ENCODE measurements at places on chromosomes 5 and 9.

GRCh38 chr9:13719446-13719845 lies 440.0 kb upstream of the MPDZ start:
- DNase-seq = no peak

DNA sequence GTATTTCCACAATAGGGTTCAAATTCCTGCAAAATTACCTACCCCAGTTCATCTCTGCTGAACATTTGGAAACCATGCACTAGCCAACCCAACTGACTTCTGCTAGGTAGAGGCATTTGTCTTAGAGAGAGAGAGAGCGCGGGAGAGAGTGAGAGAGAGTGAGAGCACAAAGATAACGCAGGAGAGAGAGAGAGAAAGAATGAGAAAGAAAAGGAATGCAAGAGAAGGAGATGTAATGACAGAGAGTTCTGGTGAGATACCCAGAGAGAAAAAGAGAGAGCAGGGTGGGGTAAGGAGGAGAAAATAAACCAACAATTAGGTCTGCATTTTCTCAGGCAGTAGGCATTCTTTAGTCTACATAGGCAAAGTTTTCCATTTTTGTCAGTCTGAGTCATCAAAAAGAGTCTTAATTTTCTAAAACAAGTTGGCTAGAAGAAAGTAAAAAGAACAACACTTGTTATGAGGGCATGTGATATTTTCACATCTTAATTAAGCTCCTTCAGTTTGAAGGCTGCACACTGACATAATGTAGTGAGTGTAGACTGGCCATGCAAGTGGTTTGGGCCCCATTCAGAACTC lies 98.2 kb downstream of the MAP1B start:
- no peak for DNase-seq

- DNase-seq = no peak
Measured at GRCh38 chr5:14251733-14252132, 108.6 kb downstream of the TRIO start.

DNA sequence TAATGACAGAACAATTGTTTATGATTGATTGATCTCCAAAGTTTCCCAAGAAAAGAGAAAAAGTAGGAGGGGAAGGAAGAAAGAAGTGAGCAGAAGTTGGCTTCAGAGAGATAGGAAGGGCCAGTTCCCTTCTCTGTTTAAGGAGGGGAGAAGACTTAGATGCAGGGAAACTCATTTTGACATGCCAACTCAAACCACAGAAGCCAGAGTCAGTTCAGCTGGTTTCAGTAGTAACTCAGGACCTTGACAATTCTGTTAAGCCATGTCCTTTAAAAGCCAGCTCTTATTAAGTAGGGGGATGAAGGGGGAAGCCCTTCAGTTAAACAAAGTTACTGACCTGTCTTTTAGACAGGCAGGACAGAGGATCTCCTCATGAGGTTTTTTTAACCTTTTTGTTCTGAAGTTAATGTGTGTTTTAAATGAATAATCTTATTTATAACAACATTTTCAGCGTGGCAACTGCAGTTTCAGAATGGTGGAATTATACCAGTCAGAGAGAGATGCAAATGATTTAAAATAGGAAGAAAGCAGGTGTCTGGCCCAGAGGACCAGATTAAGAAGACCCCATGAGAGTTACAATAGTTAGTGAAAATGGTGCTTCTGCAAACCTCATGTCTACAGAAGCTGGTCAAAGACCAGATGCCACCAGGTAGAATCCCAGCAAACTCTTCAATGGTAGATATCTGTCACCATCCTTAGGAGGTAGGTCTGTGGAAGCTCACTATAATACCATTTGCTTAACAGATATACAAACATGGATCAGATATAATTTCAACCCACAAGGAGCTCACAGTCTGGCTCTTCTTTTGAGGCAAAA lies 29.3 kb upstream of the ABL1 start:
- no peak for DNase-seq

DNA sequence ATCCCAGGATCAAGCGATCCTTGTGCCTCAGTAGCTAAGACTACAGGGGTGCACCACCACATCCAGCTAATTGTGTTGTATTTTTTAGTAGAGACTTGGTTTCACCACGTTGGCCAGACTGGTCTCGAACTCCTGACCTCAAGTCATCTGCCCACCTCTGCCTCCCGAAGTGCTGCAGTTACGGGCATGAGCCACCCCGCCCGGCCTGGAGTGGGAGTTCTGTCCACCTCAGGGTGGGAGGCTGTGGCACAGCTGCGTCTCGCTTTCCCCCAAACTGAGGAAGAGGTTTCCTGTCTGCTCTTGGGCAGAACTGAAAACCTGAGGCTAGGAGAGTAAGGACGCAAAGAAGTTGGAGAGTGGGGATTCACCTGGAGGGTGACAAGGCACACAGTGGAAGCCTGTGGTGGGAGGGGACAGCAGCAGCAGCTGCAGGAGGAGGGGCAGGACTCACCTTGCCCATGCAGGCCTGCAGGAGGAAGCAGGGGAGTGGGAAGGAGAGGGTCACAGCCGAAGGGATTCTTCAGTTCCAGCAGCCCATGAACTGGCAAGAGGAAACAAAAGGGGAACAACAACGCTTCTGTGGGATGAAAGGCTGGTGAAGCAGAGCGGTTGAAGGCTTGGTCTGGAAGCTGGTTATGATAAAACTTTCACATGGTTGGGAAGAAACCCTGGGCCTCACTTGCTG lies 181.4 kb downstream of the GAS1 start:
- no peak for DNase-seq

GRCh38 chr5:154078272-154078671 lies 39.5 kb downstream of the MFAP3 start:
- DNase-seq = no peak

DNA sequence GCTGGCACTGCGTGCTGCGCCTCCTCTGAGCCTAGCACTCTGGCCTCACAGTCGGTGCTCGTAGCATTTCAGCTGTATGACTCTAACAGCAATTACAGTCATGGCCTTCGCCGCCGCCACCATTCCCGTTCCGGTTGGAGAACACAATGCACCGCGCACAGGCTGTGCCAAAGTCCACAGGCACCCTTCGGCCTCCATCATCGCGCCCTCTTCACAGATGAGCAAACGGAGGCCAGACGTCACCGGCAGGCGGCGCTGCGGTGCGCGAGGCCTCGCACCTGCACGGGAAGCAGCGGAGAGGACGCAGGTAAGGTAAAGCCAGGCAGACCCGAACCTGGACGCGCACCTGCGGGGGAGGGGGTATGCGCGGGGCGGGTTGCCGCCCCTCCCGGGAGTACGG lies 128.9 kb downstream of the BARX1 start:
- peak; percentile 59 for DNase-seq

- DNase-seq = no peak
Measured at GRCh38 chr9:110095776-110096175, 112.2 kb downstream of the C9orf152 start.

DNA sequence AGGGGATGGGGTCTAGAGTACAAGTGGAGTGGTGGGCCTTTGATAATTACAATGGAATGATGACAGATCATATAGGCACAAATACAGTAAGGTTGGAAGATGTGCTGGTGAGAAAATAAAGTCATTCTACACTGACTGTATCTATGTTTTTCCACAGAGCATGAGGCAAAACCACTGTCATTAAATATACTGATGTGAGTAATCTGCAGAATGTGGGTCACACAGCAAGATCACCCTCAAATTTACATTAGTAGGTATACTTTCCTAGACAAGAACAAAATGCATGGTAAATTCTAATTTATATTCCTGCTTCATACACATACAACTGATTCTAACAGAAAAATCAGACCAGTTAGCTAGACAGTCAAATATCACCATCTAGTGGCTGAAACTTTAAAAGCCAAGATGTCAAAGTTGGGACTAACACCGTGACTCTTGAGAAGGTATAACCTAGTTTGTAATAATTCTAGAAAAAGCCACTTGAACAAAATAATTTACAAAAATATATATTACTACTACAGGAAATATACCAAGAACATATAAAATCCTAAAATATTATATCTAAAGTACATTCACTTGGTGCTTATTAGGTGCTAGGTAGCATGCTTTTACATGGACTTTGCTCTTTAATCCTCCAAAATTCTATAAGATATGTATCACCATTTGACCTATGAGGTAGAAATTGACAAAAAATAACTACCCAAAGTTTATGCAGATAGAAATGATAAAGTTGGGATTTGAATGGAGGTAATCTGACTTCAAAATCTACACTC lies 19.5 kb downstream of the TTC33 start:
- no peak for DNase-seq

GRCh38 chr5:104941030-104941645 lies 1378.5 kb upstream of the NUDT12 start:
- DNase-seq = no peak

DNA sequence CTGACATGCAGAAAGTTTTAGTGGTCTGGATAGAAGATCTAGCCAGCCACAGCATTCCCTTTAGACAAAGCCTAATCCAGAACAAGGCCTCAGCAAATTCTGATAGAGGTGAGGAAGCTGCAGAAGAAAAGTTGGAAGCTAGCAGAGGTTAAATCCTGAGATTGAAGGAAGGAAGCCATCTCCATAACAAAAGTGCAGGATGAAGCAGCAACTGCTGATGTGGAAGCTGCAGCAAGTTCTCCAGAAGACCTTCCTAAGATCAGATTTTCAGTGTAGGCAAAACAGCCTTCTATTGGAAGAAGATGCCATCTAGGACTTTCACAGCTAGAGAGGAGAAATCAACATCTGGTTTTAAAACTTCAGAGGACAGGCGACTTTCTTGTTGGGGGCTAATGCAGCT lies 77.5 kb downstream of the TRIO start:
- no peak for DNase-seq

- no peak for DNase-seq
Measured at GRCh38 chr5:123083298-123083697, 5.7 kb upstream of the PRDM6 start.

- no peak for DNase-seq
Measured at GRCh38 chr9:134064711-134065110, 3.1 kb downstream of the BRD3 start.

DNA sequence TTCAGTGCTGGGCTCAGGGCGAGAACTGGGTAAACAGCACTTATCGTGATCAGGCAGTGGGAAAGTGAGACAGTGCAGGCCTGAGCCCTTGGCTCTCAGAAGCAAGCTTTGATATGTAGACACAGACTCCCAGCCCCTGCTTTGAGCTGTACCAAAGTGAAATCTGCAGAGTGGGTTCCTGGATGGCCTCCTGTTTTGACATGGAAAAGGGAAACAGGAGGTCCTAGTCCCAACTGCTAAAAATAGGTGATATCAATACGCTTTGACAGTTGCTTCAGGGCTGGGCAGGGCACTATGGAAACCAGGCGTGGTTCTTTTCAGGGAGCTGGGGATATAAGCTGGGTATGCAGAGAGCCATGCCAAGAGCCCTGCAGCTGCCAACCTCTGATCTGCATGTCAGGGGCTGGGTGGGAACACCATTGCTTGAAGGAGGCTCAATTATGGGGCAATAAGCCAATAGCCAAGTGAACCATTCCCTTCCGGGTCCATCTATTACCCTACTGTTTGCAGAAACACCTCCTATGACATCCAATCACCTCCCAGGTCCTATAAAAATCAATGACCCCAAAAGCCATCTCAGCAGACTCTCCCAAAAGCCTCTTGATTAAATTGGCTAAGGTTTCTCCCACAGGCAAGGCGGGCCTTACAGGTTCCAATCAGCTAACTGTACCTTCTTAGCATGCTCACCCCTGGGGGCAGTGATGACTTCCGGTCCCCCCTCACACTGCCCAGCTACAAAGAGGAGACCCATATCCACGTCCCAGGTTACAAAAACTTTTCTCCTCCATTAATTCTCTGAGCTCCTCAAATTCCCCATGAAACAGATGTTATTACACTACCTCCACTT lies 45.8 kb downstream of the EPB41L4B start:
- no peak for DNase-seq

DNA sequence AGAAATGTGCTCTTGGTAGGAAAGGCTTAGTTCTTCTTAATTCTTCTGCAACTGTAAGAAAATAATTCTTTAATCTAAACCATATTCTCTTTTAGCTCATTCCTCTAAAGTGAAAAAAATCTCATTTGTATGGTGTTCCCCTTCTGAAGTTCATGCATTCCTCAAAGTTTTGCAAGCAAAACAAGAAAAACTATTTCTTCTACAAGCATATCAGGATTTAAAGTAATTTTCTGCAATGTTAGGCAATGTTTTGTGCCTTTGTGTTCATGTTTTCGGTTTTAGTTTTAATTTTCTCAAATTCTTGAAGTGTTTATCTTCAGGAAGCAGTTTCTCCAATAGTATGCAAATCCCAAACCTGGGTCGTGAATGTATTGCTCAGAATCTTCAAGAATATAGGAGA lies 12.7 kb upstream of the GPR21 start:
- no peak for DNase-seq

GRCh38 chr5:35370871-35371270 lies 140.6 kb upstream of the PRLR start:
- no peak for DNase-seq

DNA sequence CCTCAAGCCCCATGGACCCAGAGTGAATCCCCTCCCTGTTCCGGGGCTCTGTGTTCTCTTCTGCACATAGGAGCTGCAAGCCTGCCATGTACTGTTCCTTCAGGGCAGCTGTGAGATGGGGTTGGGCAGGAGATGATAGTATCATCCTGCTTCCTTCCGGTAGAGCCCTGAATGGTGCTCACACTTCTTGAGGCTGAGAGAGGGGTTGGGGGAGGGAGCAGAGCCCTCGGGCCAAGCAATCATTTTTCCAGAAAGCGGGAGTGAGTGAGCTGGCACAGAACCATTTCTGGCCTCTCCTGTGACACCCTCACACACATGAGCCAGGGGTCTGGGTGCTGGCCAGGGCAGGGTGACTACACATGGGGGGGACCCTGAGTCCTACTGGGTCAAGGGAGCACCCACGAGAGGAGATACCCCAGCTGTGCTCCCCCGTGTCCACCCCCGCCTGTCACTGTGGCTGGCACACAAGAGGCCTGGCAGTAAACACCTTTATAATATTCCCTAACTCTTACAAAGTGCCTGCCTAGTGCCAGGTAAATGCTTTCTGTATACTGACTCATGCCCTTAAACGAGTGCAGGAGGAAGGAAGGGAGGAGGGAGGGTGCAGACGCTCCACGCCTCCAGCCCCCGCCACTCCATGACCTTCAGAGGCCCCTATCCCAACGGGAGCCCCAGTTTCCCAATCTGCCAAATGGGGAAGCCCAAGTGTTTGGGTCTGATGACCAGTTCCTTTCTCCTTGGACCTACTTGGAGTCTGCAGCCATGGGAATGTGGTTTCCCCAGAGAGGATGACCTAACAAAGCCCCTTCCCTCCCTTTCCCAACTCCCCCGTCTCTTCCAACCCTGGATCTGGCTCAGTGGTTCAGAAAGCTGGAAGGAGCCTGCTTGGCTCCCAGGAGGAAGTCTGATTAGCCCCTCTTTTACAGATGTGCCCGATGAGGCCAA lies 15.5 kb downstream of the AKNA start:
- DNase-seq = peak; percentile 48

DNA sequence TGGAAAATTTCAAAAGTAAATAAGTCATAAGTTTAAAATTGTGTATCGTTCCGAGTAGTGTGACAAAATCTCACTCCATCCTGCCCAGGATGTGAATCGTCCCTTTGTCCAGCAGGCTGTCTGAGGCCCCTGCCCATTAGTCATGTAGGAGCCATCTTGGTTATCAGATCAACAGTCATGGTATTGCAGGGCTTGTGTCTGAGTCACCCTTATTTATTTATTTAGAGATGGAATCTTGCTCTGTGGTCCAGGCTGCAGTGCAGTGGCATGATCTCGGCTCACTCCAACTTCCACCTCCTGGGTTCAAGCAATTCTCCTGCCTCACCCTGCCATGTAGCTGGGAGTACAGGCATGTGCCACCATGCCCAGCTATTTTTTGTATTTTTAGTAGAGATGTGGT lies 30.2 kb downstream of the ITGA2 start:
- DNase-seq = no peak

GRCh38 chr5:129724222-129724621 lies 23.7 kb upstream of the MINAR2 start:
- no peak for DNase-seq

- no peak for DNase-seq
Measured at GRCh38 chr5:144015961-144016360, 154.5 kb downstream of the YIPF5 start.
